ENCODE measurements at places on chromosomes 4 and X. TPM values are rescaled to one million over a fixed set of nuclear protein-coding genes. Genes with fewer than 3 reads are reported as not detected.

DNA sequence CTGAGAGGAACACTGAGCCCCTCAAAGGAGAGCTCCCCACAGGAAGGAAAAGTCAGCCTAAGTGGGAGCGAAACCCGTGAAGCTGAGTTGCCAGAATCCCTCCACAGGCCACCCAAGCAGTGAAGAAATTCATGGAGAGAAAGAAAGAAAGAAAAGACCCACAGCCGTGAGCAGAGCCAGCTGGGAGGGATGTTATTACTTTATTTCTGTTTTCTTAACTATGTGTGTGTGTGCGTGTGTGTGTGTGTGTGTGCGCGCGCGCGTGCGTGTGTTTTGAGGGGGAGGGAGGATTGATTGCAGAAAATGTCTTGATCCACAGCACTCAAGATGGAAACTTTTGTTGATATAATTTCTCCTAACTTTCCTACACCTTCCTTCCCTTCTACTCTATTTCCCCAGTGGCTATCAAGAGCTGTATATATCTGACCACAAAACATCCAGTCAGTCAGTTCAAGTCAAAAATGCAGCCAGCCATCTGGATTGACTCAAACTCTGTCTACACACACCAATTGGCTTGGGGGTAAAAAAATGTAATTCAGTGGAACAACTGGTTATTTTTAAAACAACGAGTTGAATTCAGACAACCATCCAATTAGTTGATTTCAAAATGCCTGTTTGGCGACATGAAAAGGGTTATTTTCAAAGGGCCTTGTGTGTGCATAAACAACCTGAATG is 13.8 kb upstream of the GPC3 start:
- DNase-seq, result no peak

BST1 gene
- 7.4 TPM for total RNA-seq

GRCh38 chr4:28351826-28352225 is 1491.2 kb downstream of the STIM2 start:
- no peak for DNase-seq

TKTL1 gene
- not detected for total RNA-seq

DNA sequence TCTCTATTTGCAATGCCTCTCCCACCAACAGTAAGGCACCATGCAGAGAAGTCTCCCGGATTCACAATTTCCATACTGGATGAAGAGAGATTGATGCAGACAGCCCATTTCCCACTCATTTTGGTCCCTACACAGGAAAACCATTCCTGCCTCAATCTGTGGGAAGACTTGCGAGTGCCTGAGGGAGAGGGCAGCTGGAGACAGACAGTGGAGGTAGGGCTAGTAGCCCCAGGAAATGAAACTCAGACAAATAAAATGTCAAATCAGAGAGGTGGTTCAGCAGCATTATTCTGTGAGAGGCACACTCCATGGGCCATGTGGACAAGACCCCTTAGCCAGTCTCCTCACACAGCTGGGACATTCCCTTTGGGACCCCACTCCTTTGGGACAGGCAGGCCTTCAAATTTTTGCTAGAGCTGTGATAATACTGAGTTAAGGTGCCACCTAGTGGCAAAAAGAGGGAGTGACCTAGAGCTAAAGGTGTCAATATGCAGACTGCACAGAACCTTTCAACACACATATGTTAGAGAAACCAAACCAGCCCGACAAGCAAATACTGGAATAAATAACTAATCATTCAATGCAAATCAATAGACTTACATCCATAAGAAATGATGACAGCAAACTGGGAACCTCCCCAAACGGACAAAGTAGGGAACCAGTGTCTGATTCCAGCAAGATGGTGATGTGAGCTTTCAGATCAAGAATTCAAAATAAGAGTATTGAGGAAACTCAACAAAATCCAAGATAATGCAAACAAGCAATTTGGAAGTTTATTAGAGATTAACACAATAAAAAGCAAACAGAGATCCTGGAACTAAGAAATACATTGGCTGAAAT is 1865.3 kb upstream of the AGA start:
- peak; percentile 46 for DNase-seq

FAT1 gene
- 465 TPM for total RNA-seq

- no peak for DNase-seq
These were observed 3.8 kb upstream of the TBC1D14 start for GRCh38 chr4:6905516-6906445.

DNA sequence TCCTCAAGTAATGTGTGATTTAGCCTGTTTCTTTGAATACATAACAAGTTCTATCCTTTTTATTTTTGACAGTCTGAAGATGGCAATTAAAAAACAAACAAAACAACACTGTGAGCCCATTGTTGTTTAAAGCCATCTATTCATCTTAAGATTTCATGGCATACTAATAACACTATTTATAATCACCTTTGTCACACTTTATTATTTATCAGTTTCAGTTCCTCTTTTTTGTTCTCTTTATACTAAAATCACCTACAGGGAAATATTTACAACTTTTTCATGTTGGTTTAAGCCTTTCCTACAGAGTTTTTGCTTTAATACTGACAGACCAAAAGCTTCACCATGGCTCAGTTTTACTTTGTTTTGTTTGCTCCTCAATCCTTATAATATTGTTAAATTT is 247.4 kb upstream of the CTSO start:
- no peak for DNase-seq

SLC16A2 gene
- 2.1 TPM for total RNA-seq

DNA sequence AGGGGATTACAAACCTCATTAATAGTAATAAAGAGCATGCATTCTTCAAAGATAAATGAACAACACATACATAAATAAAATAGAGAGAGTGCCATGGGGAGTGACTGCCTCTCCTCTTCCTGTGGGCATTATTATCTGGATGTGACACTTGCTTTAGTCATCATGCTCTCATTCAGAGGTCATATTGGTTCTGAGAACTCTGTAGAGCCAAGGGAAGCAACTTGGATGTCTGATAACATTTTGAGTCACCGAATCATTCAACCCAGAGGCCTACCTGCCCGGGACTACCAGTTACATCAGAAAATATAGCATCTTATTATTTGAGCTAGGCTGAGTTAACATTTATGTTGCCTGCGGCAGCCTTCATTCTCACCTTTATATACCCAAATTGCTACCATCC is 489.5 kb downstream of the STIM2 start:
- no peak for DNase-seq

SLC10A6 gene
- not detected for total RNA-seq

Data from Peyer's patch (tissue), 4 donors.